ENCODE measurements at places on chromosomes 12 and 14.

DNA sequence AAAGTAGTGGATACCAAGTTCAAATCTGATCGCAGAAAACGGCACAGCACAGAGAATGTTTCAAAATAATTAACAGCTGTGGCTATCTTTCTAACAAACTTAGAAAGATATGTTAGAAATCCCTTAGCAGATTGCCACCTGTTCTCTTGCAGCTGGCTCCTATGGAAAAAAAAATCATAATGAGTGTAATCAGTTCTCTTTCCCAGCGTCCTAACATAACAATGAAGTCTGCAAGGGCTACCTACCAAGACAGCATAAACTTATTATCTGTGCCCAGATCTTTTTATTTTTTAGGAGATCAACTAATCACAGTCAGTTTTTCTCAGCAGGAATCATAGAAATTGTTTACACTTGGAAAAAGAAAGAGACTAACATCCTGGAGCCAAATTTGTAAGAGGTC, 358.6 kb upstream of the FOXG1 start:
- no peak for DNase-seq
- no peaks in the 10 kb centered on the region for H3K36me3 ChIP-seq
- H3K4me1 ChIP-seq, result no peaks in the 10 kb centered on the region
- H3K27ac ChIP-seq, result no peak overlapping the region
- no peaks in the 10 kb centered on the region for H3K27me3 ChIP-seq

DNA sequence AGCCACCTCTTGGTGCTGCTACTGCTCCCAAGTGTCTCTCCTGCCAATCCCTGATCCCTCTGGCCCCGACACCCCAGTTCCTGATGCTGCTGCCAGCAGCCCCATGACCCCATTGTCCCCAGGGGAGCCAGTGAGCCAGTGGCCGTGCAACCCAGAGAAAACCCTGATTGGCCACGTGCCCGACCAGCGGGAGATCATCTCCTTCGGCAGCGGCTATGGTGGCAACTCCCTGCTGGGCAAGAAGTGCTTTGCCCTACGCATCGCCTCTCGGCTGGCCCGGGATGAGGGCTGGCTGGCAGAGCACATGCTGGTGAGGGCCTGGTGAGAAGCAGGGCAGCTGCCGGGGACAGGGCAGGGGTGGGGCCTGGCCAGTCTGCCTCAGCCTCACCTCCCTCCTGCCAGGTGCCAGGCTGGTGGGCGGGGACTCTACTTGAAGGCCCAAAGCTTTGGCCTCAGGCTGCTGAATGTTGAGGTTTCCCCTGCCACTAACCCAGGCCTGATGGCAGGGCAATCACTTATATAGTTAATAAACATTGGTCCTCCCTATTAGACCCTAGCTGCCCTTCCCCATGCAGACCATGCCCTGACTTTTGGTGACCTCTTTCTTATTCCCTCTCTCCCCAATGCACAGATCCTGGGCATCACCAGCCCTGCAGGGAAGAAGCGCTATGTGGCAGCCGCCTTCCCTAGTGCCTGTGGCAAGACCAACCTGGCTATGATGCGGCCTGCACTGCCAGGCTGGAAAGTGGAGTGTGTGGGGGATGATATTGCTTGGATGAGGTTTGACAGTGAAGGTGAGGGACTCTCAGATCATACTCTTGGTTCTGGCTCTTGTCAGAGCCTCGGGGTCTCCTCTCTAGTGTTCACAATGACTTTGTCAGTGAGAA, 5.1 kb downstream of the PCK2 start:
- peaks cover 11% of the 10 kb centered on the region for H3K4me1 ChIP-seq
- no peaks in the 10 kb centered on the region for H3K27me3 ChIP-seq
- no peak for DNase-seq
- no peaks in the 10 kb centered on the region for H3K36me3 ChIP-seq

- peaks cover 8% of the 10 kb centered on the region for H3K4me1 ChIP-seq
- DNase-seq, result no peak
- no peaks in the 10 kb centered on the region for H3K36me3 ChIP-seq
- H3K27ac ChIP-seq, result no peak overlapping the region
Measured at GRCh38 chr12:115943630-115944391, 333.7 kb downstream of the MED13L start.

DNA sequence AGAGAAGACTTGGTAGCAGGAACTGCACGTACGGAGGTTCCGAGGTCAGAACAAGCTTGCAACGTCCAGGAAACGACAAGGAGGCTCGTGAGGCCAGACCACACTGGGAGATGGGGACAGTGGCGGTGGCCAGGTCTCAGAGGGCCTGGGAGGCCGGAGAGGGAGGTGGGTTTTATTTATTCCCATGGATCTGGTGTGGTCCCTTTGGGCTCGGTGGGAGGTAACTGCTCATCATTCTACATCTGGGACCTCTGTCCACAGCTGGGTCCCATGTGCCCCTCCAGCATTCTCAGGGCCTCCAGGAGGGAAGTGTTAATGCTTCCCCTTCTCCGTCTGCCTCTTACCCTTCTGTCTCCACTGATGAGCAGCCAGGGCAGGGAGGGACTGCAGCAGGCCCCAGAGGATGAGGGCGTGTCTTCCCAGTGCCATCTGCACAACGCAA, 35.7 kb upstream of the NCOR2 start:
- no peak for DNase-seq
- peaks cover 11% of the 10 kb centered on the region for H3K4me1 ChIP-seq
- H3K27me3 ChIP-seq, result no peaks in the 10 kb centered on the region
- no peak overlapping the region for H3K4me3 ChIP-seq

- H3K4me3 ChIP-seq, result no peak overlapping the region
- no peak overlapping the region for H3K27ac ChIP-seq
- peak; percentile 47 for DNase-seq
- no peaks in the 10 kb centered on the region for H3K36me3 ChIP-seq
- H3K4me1 ChIP-seq, result no peaks in the 10 kb centered on the region
Measured at GRCh38 chr12:12334367-12335040, 15.5 kb downstream of the MANSC1 start.

- no peaks in the 10 kb centered on the region for H3K27me3 ChIP-seq
- peak overlapping the region; percentile 89 for H3K27ac ChIP-seq
- H3K4me1 ChIP-seq, result peaks cover 20% of the 10 kb centered on the region
- H3K36me3 ChIP-seq, result peaks cover 16% of the 10 kb centered on the region
- H3K4me3 ChIP-seq, result peak overlapping the region; percentile 81
Measured at GRCh38 chr12:48717252-48717695, 767 bp upstream of the CCNT1 start.

DNA sequence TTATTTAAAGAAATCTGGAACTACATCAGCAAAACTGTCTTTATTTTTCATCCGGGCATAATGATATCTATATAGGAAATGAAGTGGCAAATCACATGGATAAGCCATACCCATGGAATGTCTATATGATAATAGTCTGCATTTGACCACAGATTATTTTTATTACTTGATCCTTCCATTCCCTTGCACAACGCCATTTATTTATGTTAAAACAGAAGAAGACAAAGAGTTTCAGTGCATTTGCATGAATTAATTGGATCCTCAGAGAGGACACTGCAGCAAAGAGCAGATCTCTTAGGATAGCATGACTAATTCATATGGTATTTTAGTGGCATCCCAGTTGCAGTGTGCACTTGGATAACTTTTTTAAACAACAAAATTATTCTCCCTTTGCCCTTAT, 345.0 kb downstream of the CCDC91 start:
- no peaks in the 10 kb centered on the region for H3K36me3 ChIP-seq
- no peak for DNase-seq
- H3K4me3 ChIP-seq, result no peak overlapping the region
- no peak overlapping the region for H3K27ac ChIP-seq
- H3K4me1 ChIP-seq, result no peaks in the 10 kb centered on the region
- no peaks in the 10 kb centered on the region for H3K27me3 ChIP-seq

GRCh38 chr14:74604911-74605310, 7.1 kb downstream of the LTBP2 start:
- H3K4me1 ChIP-seq, result no peaks in the 10 kb centered on the region
- H3K27ac ChIP-seq, result no peak overlapping the region
- no peak for DNase-seq
- no peaks in the 10 kb centered on the region for H3K36me3 ChIP-seq
- no peak overlapping the region for H3K4me3 ChIP-seq

GRCh38 chr14:39034481-39035296, 68.3 kb downstream of the SEC23A start:
- no peaks in the 10 kb centered on the region for H3K4me1 ChIP-seq
- DNase-seq, result no peak
- H3K27ac ChIP-seq, result no peak overlapping the region
- peaks cover 28% of the 10 kb centered on the region for H3K36me3 ChIP-seq
- no peaks in the 10 kb centered on the region for H3K27me3 ChIP-seq
- H3K4me3 ChIP-seq, result no peak overlapping the region

DNA sequence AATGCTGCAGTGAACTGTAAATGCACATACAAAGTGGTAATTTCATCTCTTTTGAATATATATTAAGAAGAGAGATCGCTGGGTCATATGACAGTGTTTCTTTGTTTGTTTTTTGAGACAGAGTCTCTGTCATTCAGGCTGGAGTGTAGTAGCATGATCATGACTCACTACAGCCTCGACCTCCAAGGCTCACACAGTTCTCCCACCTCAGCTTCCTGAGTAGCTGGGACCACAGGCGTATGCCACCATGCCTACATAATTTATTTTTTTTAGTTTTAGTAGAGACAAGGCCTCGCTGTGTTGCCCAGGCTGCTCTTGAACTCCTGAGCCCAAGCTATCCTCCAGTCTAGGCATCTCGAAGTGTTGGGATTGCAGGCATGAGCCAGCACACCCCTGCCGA, 62.4 kb upstream of the ACSS3 start:
- no peaks in the 10 kb centered on the region for H3K4me1 ChIP-seq
- H3K27ac ChIP-seq, result no peak overlapping the region

- no peak overlapping the region for H3K4me3 ChIP-seq
- no peaks in the 10 kb centered on the region for H3K36me3 ChIP-seq
Measured at GRCh38 chr12:131550121-131550520, 160.8 kb upstream of the SFSWAP start.

DNA sequence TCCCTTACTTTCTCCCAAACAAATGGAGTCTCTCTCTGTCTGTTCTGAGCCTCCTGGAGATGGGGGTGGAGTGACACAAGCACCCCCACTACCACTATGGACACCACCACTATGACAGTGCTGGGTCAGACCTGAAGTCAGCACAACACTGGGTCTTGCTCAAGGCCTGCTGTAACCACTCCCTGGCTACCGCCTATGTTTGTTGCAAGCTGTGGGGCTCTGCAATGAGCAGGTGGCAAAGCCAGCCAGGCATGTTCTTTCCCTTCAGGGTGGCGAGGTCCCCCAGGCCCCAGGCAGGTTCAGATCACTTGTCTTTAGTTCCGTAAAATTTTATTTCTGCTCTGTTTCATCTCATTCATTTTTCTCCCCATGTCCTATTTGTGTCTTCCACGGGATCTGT, 349.8 kb downstream of the TMEM121 start:
- peaks cover 80% of the 10 kb centered on the region for H3K27me3 ChIP-seq
- no peaks in the 10 kb centered on the region for H3K36me3 ChIP-seq
- H3K4me1 ChIP-seq, result no peaks in the 10 kb centered on the region
- no peak overlapping the region for H3K27ac ChIP-seq
- H3K4me3 ChIP-seq, result no peak overlapping the region
- no peak for DNase-seq
